ENCODE measurements at places on chromosomes 6 and 20. TPM values are rescaled to one million over a fixed set of nuclear protein-coding genes. Genes with fewer than 3 reads are reported as not detected.

GRCh38 chr6:131923356-131923755 lies 27.8 kb downstream of the CCN2 start:
- peak; percentile 65 for DNase-seq
- H3K4me3 ChIP-seq = no peak overlapping the region
- no peaks in the 10 kb centered on the region for H3K27me3 ChIP-seq
- H3K4me1 ChIP-seq = no peaks in the 10 kb centered on the region
- H3K36me3 ChIP-seq = no peaks in the 10 kb centered on the region

- H3K27ac ChIP-seq = peak overlapping the region; percentile 80
- peaks cover 3% of the 10 kb centered on the region for H3K36me3 ChIP-seq
- DNase-seq = peak; percentile 62
- H3K27me3 ChIP-seq = no peaks in the 10 kb centered on the region
- peaks cover 6% of the 10 kb centered on the region for H3K4me1 ChIP-seq
These were observed 338 bp downstream of the SRXN1 start for GRCh38 chr20:652615-653109.

DNA sequence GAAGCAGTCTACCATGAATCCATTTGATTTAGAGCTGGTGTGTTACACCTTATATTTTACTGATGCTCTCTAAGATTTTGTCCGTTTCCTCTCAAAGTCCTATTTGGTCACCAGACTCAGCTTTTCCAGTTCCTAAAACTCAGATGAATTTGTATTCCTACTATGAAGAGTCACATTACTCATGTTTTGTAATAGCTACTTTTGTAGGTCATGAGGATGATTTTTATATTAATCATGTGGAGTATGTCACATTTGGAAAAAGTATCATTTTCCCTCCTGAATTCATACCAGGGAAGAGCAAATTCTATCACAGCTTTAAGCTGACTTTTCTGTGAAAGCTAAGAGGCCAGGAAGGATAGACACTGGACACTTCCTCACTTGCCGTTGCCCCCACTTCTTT lies 140.6 kb upstream of the SCGN start:
- H3K4me1 ChIP-seq = no peaks in the 10 kb centered on the region
- H3K27me3 ChIP-seq = no peaks in the 10 kb centered on the region
- no peak overlapping the region for H3K4me3 ChIP-seq
- H3K36me3 ChIP-seq = no peaks in the 10 kb centered on the region
- H3K27ac ChIP-seq = no peak overlapping the region

GRCh38 chr6:13854716-13855250 lies 40.4 kb upstream of the MCUR1 start:
- no peak overlapping the region for H3K27ac ChIP-seq
- DNase-seq = no peak
- H3K4me3 ChIP-seq = no peak overlapping the region

DNA sequence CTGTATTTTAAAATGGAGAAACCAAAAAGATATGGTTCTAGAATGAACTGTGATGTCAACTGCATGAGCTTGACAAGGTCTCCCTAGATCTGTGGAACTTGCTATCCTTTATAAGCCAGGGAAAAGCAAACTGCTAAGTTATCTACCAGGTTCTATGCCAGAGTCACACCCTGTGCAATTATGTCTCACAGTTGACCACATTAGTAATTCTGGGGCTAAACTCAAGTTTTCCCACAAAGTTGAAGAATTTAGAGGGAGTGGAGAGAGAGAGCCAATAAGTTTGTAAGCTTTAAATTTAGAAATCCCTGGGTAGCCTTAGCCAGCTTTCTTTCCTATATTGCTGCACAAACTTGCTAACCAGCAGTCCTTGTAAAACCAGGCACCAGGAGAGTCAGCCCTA lies 407.0 kb upstream of the SASH1 start:
- peaks cover 20% of the 10 kb centered on the region for H3K4me1 ChIP-seq
- H3K27ac ChIP-seq = no peak overlapping the region

Gene FERMT1
- total RNA-seq = 34.7 TPM

Measured in Caco-2 (cell line).